Stimulated activated CD4-positive, alpha-beta T cell treated with anti-CD3 and anti-CD28 coated beads, TNF-alpha, amount 100 ng/mL, for 48 hours (primary cell): ENCODE measurements at places on chromosomes 11 and 22.

GRCh38 chr22:43698403-43698802, 113.7 kb downstream of the EFCAB6 start:
- no peak for DNase-seq

- DNase-seq, result no peak
These were observed 97.1 kb upstream of the CARD18 start for GRCh38 chr11:105236664-105237063.

DNA sequence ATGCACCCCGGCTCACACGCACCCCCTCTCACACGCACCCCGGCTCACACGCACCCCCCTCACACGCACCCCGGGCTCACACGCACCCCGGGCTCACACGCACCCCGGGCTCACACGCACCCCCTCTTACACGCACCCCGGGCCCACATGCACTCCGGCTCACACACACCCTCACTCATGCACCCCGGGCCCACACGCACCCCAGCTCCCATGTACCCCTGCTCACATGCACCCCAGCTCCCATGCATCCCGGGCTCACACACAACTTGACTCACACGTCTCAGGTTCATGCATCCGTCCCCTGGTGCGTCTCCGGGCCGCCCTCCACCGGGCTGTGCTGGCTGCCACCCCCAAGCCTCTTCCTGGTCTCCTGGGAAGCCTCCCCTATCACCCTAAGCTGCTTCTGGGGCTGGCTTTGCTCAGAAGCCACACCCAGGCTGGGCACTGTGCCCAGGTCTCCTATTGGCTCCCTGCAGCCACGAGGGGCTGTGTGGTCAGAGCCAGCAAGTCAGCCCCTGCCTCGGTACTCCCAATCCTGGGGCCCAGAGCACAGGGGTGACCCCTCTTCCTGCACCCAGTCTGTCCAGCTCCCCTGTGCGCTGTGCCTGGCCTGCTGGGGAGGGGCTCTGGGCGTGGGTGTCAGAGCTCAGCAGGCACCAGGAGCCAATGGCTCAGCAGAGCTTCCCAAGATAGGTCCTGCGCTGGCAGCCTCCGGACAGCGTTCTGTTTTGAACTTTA, 16.9 kb downstream of the TSPAN4 start:
- no peak for DNase-seq

DNA sequence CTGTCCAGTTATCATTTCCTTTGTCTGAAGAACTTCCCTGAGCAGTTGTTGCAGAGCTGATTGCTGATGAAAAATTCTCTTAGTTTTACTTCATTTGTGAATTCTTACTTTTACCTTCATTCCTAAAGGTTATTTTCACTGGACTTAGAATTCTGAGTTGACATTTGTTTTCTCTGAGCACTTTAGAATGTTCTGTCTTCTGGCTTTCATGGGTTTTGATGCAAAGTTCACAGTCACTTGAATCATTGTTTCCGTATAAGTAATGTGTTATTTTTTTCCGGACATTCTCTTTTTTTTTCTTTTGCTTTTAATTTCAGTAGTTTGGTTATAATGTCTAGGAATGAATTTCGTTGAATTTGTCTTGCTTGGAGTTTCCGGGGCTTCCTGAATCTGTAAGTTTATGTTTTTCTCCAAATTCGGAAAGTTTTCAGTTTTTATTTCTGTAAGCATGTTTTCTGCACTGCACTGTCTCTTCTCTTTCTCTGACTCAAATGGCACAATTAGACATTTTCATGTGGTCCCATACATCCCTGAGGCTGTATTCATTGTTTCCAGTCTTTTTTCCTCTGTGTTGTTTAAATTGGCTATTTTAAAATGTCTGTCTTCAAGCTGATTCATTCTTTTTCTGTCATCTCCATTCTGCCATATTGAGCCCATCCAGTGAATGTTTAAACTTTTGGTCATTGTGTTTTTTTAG, 68.5 kb upstream of the NARS2 start:
- no peak for DNase-seq

DNA sequence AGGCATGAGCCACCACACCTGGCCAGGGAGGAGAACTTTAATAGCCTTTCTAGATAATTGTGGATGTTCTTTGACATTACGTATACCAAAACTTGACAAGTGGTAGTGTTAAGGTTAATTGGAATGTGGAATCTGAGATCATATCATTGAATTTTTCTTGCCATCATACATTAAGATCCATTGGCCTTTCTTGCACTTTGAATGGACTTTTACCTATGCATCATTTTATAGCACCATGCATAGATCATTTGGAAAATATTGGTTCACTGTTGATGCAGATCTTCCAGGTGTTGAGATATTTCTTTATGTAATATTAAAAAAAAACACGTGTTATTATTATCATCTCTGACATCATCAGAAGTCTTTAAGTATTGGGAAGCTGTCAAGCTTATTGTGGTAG, 36.5 kb downstream of the ACER3 start:
- no peak for DNase-seq

DNA sequence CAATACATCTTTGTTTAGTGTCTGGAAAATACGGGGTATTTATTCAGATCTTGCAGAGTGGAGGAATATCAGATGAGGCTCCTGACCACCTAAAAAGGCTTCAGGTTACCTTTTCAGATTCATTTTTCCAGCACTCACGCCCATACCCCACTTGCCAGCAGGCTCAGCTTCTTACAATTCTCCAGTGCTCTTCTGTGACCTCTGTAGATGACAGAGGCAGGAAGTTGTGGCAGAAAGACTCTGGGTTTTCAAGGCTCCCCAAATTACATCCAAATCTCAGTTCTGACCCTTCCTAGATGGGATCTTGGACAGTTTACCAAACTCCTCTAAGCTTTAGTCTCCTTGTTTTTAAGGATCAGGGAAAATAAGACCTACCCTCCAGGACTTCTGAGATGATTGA, 61.1 kb downstream of the SYTL2 start:
- no peak for DNase-seq

DNA sequence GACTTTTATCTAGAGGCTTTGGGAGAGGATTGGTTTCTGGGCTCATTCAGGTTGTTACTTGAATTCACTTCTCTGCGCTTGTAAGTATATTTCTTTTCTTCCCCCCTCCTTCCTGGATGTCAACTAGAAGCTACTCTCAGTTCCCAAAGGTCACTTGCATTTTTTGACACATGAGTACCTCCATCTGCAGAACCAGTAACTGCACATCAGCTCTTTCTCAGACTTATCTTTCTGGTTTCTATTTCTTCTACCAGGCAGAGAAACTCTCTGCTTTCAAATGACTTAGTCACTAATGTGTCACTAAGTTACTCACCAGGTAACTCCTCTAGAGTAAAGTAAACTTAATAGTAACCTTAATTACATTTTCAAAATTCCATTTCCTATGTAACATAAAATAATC, 773.0 kb upstream of the LUZP2 start:
- DNase-seq, result no peak

DNA sequence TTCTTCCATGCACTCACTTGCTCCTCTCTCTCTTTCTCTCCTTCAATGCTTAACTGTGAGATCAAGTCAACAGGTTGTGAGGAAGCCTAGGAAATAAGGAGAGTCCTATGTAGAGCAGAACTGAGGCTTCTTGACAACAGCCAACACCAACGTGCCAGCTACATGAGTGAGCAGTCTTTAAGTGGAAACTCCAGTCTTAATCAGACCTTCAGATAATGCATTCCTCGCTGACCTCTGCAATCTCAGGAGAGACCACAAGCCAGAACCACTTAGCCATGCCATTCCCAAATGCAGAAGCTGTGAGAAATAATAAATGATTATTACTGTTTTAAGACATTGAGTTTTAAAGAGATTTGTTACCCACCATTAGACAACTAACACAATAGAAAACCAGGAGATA, 6.1 kb upstream of the TEAD1 start:
- DNase-seq, result no peak

DNA sequence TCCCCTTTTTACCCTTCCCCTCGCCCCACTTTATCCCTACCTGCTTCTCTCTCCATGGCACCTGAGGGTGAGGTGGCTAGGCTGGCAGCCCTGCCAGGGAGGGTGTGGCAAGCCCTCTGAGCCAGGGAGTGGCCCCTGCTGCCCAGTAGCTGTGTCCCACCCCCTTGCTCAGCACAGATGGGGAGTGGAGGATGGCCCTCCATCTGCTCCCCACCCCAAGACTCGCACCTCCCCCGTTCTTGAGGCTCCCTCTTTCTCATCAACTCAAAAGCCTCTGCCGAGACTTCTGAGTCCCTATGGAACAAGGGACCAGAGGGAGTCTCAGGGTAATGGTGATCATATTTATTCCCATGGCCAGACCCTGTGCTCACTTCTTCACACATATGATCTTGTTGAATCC, 1.7 kb downstream of the TMEM151A start:
- DNase-seq, result no peak

DNA sequence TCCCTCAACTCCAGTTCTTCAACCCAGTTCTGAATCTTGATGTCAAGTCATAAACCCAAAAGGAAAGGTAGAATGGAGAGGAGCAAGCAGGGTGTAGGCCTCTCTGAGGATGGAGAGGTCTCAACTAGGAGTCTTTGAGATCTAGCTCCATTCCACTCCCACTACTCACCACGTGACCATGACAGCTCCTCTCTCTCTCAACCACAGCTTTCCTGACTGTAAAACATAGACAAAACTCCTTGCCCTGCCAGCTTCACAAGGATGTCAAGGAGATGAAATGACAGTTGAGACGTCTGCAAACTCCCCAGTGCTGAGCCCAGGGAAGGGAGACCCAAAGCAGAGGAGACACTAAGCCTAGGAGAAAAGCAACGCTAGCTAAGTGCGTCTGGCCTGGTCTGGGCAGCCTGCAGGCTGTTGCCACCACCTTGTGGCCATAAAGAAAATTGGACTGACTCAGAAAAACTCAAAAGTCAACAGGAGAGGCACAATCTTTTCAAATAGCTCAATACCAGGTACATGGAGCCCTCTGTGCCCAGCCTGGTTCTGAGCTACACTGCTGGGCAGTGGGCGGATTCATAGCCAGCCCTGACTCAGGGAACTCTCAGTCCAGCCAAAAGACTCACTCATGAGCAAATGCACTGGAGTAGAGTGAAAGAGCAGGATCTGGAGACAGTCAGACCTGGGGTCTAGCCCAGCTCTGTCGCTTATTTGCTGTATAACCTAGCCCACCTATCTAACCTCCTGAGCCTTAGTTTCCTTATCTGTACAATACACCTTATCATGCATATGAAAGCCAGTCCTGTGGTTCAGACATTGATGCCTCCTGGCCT, 3.4 kb downstream of the CLPB start:
- no peak for DNase-seq

DNA sequence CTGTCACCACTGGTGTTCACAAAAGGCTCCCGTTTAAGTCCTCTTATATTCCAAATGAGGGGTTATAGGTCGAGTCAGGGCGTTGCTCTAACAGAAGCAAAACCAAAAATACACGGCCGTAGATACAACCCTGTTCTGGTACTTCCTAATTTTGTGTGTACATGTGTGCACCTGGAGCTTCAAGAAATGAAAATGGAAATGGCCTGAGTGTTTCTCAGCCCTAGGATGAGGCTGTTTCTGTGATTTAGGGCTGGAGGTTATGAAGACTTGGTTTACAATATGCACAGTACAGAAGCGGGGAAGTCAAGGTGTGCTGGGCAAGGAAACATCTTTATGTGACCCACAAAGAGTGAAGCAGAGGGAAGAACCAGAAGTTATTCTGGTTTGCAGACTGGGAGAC, 110.4 kb upstream of the OR4B1 start:
- no peak for DNase-seq

- no peak for DNase-seq
These were observed 631 bp upstream of the SNX19 start for GRCh38 chr11:130916910-130917309.

- no peak for DNase-seq
These were observed 289.1 kb downstream of the ETS1 start for GRCh38 chr11:128298271-128298670.

GRCh38 chr11:47324520-47324919, 28.0 kb downstream of the MYBPC3 start:
- no peak for DNase-seq

DNA sequence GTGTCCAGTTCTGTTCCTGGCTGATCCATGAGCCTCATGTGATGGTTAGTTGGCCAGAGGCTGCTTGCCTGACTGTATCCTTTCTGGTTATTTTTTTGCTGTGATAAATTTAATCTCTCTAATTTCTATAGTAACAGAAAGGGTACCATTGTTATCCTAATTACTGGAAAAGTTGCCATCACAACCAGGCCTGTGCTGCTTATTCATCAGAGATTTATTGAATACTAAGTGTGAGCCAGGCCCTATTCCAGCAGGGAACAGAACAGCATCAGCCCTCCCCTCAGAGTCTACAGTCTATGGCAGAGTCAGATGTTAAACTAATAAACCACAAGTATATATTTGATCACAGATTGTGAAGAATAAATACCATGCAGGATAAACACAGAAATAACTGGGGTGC, 86.8 kb downstream of the DEPDC5 start:
- DNase-seq, result no peak

- no peak for DNase-seq
These were observed 3.3 kb downstream of the TCN2 start for GRCh38 chr22:30610299-30610698.
